ENCODE measurements at places on chromosomes 7 and 10. TPM values are rescaled to one million over a fixed set of nuclear protein-coding genes. Genes with fewer than 3 reads are reported as not detected.

FAM131B gene
- total RNA-seq, result 1.3 TPM

HOXA2 gene
- 5.4 TPM for total RNA-seq

GRCh38 chr10:17737027-17737965 lies 14.7 kb upstream of the TMEM236 start:
- DNase-seq, result peak; percentile 14

- DNase-seq, result no peak
These were observed 52.5 kb upstream of the CAMK2B start for GRCh38 chr7:44377681-44378421.

DNA sequence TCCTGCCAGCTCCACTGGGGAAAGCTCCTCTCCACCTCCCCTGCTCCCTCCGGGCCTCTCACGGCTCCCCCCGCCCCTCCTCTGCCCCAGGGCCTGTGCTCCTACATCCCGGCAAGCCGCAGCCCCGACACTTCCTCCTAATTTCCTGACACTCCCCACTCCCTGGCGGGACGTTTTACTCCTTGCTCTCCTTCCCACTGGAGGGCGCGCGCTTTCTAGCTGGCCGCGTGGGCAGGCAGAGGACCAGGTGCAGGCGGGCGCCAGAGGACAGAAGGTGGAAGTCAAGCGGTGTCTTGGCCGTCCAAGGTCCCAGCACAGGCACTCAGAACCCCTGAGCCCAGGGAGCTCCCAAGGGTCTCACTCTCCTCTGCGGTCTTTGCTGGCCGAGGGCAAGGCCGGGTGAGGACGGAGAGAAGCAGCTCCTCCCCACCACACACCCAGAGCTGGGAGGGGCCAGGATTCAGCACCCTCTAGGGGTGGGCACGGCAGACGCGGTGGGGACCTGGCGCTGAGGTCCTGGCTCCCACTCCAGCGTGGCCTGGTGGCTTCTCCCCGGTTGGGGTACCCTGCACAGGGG lies 19.1 kb downstream of the ADAM8 start:
- peak; percentile 63 for DNase-seq
